ENCODE measurements at places on chromosomes 3 and 15.

GRCh38 chr3:115401851-115402501, 221.3 kb upstream of the GAP43 start:
- DNase-seq = no peak

DNA sequence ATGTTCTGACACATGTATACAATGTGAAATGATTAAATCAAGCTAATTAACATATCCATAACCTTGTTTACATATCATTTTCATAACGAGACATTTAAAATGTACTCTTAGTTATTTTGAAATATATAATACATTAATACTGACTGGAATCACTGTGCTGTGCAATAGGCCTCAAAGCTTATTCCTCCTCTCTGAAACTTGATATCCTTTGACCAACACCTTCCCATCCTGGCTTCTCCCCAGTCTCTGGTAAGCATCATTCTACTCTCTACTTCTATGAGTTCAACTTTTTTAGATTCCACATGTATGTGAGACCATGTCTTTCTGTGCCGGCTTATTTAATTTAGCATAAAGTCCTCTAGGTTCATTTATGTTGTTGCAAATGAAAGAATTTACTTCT, 47.1 kb upstream of the IL20RB start:
- DNase-seq = no peak

GRCh38 chr15:60899322-60899966, 329.7 kb downstream of the RORA start:
- DNase-seq = no peak

- DNase-seq = no peak
Observed at GRCh38 chr15:40493089-40493840, 22.5 kb downstream of the CHST14 start.

DNA sequence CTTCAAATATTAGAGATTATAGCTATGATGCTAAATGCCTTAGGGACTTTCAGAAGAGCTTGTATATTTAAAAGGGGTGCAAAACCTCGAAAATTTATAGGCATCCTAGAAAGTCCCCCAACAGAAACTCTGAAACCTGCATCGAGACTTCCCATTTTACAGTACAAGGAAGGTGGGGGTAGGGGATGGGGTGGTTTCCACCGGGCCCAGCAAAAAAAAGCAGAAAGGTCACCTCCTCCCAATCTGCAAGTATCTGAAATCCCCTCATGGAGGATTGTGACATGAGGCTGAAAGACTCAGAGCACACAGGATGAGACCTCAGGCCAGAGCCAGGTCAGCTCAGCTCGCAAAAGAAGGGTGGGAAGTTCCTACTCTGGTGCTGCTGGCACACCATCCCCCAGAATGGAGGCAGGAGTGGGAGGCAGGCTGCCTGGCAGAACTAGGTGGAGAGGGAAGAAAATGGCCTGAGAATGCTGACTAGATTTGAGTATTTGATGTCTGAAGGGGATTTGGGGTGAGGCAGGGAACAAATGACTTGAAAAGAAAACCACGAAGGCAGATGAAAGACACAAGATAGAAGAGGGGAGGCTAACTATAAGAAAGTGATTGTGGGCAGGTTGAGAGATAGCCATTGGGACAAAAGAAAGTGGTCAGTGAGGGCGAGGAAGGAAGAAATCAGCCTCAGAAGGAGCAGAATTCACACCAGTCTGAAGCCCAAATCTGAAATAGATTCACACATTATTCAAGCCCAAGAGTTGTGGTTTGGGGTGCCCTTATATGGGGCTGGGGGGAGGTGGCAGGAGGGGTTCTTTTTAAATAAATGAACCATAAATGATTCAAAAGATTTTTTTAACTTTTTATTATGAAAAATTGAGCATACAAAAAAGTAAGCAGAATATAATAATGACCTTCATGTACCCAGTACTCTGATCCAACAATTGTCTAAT, 22.5 kb upstream of the TSC22D2 start:
- DNase-seq = no peak

Measured in progenitor cell of endocrine pancreas (in vitro differentiated cells).